ENCODE measurements at places on chromosomes 5 and 9. TPM values are rescaled to one million over a fixed set of nuclear protein-coding genes. Genes with fewer than 3 reads are reported as not detected.

ZNF354C gene
- total RNA-seq, result 7.0 TPM

BAG1 gene
- total RNA-seq, result 25.2 TPM

DTWD2 gene
- total RNA-seq, result 6.7 TPM

SNCAIP gene
- total RNA-seq, result 7.0 TPM

GGTA1 gene
- total RNA-seq, result not detected

Data from placental pericyte (primary cell).